IMR-90 (cell line): ENCODE measurements at places on chromosomes 7 and 10. TPM values are rescaled to one million over a fixed set of nuclear protein-coding genes. Genes with fewer than 3 reads are reported as not detected.

Gene GIMAP6
- not detected in 2 replicates for total RNA-seq

DNA sequence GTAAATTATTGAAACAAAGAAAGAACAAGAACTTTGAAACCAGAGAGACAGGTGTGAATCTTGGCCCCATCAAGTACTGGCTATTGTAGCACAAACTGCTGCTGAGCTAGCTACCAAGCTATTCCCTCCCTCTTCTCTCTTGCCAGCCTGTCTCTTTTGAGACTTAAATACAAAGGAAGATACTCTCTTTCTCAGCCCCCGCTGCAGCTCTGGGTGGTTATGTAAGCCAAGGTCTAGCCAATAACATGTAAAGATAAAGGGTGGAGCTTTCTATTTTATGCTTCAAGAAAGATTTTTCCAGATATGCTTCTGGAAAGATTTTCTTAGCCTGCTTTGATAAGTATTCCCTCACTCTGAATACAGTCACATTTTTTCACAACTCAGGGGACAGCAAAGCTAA lies 17.2 kb downstream of the BAZ1B start:
- DNase-seq = no peak

- DNase-seq = no peak
These were observed 93.4 kb upstream of the FGL2 start for GRCh38 chr7:77293046-77293445.

DNA sequence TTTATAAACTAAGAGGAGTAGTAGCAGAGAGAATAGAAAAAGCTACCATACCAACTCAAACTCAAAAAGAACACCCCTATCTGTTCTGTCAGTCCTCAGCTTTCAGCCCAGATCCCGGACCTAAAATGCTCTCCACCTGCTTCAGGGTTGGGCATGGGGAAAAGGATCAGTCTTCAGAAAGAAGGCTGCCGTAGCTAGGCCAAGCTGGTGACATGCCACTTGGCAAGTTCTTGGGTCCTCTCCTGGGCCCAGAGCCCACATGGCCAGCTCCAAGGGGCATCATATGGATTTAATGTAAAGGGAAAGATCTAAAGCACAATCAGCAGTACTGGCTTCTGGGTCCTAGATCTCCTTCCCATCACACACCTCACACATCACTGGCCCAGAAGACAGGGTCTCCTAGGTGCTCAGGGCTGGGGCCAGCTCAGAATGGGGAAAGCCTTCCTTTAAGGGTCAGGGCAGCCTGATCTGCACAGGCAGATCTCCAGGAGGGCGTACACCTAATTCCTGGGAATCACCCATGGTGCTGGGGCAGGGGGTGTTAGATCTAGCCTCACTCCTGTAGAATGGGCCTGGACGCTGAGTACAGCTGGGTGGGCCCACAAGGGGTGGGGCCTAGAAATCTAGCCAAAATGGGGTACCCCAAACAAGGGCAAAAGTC lies 2.5 kb downstream of the VAX1 start:
- DNase-seq = no peak

GRCh38 chr7:64904008-64904407 lies 935 bp downstream of the ZNF273 start:
- DNase-seq = no peak
